ENCODE measurements at places on chromosomes 2 and 18.

- no peak for DNase-seq
Measured at GRCh38 chr2:120231564-120231973, 8.4 kb upstream of the TMEM185B start.

DNA sequence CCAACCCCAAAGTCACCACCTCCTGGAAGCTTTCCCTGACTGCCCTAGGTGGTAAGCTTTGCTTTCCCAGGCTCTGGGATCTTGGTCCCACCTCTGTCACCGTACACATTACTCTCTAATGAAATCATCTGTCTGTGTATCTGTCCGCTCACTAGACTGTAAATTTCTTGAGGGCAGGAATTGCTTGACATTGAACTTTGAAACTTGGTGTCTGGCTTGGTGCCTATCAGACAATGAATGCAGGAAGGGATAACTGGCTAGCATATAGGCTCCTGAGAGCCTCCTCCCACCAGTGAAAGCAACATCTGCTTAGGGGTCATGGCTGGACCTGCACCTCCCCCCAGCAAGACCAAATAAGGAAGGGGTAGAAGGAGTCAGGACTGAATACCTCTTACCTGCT is 155.7 kb downstream of the TNS1 start:
- DNase-seq, result no peak

DNA sequence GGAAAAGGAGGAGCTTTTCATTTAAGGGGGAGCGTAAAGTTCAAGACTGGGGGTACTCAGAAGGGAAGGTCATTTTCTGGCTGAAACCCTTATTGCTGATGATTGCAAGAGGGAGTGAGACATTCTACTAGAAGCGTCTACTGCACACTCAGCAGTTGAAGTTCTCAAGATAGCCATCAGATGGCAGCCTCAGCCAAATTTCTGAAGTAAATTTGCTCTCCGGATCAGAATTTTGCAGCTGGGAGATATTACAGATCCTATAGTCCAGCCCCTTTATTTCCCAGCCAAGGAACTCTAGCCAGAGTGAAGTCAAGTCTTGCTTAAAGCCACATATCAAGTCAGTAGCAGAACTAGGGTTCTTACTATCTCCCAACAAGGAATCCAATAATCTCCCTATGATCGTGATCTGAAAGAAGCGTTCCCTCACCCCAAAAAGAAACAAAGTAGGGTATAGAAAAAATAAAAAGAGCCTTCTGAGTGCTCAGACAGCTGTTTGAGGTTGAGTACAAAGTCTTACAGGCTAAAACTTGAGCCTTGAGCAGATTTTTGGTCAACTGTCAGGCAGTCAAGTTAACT is 24.0 kb downstream of the RAX start:
- no peak for DNase-seq

DNA sequence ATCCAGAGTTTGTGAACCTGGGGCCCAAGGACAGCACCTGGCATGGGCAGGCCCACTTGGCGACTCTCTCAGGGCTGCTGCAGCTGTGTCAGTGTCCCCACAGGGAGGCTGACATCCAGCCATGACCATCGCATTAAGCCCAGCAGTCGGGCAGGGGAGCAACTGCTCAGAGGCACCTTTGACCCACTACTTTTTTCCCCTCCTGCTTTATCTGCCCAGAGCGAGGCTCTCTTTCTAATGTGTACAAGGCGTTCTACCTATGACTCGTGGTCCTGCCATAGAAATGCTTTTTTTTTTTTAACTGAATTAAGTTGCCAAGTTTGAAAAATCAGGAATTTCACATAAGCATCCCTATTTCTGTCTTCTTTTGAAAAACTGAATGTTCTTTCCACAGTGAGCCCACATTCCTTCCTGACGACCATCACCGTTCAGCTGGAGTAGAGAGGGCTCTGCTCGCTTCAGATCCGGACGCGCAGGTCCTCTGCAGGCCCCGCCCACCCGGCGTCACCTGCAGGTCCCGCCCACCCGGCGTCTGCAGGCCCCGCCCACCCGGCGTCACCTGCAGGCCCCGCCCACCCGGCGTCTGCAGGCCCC is 403 bp upstream of the CLUL1 start:
- peak; percentile 28 for DNase-seq

DNA sequence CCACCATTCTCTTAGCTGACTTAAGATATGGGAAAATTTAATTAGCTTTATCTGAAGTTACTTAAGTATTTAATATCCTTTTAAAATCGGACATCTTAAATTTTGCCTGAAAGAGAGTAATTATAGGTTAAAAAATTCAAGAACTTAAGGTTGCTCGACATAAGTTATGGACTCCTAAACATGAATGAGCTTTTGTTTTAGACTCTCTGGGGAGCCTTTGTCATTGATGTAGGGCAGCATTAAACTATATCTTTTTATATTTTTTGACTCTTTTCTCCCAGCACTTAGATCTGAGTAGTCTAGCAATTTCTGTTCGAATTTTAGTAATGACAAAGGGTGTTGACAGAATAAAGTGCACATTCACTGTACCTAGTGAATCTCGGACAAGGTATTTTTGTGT is 4.7 kb downstream of the PHLPP1 start:
- no peak for DNase-seq

DNA sequence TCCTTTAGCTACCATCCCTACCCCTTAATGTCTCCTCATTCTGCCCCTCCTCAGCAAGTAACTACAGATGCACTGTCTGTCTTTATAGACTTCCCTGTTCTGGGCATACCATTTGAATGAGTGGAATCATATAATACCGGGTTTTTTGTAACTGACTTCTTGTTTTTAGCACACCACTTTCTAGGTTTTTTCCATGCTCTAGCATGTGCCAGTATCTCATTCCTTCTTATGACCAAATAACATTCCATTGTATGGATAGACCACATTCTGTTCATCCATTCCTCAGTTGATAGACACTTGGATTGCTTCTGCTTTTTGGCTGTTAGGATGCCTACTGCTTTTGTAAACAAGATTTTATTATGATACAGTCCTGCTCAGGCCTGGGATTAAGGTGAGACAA is 154.7 kb downstream of the TSN start:
- no peak for DNase-seq

DNA sequence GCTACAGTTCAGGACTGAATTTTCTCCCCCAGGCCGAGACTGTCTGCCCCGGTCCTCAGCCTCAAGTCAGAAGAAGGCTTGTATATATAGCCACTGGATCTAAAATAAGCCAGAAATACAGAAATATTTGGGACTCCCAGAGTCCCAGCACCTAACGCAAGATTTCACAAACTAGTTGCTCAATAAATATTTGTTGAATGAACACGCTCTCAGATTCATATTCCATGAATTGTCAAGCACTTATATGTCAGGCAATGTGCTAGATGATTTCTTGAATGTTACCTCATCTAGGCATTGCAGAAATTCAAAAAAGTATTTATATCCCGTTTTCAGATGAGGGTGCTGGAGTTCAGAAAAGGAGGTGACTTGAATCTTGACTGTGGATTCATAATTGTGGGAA is 163.7 kb upstream of the KLHL29 start:
- no peak for DNase-seq

DNA sequence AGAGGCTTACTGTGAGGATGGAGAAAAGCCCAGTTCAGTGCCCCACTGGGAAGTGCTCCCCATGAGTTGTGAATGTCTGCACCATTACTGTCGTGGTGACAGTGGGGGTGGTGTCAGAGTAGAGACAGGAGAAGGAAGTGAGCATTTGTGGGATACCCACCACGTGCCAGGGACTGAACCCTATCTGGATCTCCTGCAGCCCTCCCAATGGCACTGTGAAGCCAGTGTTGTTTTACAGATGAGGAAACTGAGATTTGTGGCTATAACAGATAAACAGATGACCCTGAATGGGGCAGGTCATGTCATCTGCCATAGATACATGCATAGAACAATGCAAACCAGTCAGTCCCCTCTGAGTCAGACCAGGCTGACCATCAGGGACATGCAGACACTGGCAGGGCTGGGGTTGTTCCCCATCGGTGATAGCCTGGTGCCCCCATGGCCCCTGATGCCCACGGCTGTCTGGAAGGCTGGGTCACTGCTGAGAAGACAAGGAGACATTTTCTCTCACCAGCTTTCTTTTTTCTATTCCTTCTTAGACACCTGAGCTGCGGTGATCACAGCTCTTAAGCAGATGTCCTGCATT is 60.8 kb downstream of the EMILIN2 start:
- DNase-seq, result no peak

- DNase-seq, result no peak
Measured at GRCh38 chr2:27270670-27271069, 4.6 kb upstream of the DNAJC5G start.

- no peak for DNase-seq
Measured at GRCh38 chr2:11839916-11840315, 93.5 kb downstream of the LPIN1 start.

- no peak for DNase-seq
Measured at GRCh38 chr18:28113271-28114029, 63.5 kb downstream of the CDH2 start.

DNA sequence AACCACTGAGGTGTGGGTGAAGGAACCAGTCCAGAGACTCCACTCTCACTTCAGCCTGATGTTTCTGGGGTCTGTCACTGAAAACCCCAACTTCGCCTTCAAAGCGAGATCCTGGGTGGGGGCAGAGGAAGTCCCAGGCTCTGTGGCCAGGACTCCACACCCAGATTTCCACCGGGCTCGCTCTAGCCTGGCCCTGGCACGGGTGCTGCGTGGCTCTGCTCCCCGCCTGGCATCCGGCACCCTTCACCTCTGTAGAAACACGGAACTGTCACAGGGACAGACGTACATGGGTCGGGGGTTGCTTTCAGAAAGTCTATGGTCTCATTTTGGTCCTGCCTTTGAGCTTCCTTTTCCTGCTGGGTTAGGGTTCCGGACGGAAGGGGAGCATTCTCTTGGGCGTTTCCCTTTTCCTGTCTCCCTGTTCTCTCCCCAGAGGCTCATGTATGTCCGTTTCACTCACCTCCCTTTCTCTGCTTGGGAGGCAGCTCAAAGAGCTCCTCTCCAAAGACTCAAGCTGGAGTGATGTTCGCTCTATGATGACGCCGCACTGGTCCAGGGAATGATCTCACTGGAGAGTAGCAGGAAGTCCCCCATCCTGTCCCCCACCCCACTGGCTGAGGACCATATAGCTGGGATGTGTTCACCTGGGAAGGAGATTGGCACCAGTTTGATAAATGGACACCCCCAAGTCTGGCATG is 41.5 kb downstream of the ODC1 start:
- DNase-seq, result no peak

- no peak for DNase-seq
Measured at GRCh38 chr18:12005538-12006487, 24.5 kb downstream of the IMPA2 start.

GRCh38 chr18:7957297-7957696 is 390.2 kb downstream of the PTPRM start:
- DNase-seq, result no peak

DNA sequence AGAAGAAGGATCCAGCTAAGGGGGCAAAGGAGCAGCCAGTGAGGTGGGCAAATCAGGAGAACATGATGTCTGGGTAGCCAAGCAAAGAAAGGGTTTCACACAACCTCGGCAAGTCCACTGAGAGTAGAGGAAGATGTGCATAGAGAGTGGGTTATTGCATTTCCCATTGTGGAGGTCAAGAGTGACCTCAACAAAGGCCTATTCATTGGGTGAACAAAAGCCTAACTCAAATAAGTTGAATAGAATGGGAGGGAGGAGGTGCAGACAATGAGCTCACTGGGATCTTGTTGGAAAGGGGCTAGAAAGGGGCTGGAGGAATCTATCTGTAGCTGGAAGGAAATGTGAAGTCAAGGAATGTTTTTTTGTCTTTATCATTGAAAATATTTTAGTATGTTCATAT is 14.0 kb upstream of the PDCL3 start:
- DNase-seq, result no peak

DNA sequence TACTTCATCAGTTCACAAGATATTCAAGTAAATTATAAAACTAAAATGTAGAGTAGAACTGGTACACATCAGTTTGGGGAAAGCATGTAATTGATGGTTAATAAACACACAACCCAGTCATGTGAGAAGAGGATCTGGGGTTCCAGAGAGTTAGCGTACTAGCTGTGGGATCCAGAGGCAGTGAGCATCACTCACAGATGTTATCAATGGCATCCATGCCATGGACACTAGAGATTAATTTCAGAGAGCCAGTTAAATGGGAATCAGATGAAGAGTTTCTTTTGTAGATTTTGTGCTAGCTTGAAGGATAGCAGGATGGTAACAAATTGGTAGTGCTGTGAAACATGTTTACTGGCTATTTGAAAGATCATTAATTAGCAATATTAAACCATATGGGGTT is 21.8 kb upstream of the CCDC68 start:
- DNase-seq, result no peak

GRCh38 chr2:171086352-171087290 is 74.1 kb downstream of the TLK1 start:
- DNase-seq, result no peak

DNA sequence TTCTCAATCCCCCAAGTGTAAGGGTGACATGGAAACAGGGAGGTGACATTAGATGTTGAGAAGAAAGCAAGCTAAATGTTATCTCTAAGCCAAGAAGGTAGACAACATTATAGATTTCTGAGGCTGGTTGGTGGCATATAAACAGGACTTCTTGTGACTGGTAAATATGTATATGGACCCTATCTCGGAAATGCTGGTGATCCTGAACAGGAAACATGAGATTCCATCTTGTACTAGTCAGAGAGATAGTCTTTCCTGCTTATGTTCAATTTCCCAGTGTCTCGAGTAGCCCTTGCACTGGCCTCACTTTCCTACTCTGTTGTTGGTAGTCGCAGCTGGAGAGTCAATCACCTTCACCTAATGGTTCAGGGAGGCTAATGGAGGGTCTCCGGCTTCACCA is 26.8 kb downstream of the MOGAT1 start:
- DNase-seq, result no peak

GRCh38 chr2:181362561-181362960 is 94.6 kb upstream of the ITGA4 start:
- no peak for DNase-seq

- no peak for DNase-seq
Measured at GRCh38 chr2:187855689-187856088, 301.5 kb upstream of the TFPI start.

DNA sequence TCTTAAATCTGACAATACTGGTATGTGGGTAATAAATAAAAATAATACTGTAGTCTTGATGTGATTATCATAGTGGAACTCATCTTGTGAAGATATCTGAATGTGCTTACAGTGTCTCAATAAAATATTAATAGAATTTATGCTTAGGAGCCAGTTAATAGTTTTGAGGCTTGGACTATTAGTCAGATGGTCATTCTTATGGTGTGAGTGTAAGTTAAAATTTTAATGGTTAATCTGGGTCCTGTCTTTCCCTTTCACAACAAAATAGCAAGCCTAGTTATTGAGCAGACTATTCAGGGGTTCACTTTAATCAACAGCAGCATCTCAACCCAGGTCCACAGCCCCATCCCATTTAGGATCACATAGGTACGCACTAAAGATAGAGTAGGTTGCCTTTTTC is 138.9 kb downstream of the HAUS1 start:
- no peak for DNase-seq

DNA sequence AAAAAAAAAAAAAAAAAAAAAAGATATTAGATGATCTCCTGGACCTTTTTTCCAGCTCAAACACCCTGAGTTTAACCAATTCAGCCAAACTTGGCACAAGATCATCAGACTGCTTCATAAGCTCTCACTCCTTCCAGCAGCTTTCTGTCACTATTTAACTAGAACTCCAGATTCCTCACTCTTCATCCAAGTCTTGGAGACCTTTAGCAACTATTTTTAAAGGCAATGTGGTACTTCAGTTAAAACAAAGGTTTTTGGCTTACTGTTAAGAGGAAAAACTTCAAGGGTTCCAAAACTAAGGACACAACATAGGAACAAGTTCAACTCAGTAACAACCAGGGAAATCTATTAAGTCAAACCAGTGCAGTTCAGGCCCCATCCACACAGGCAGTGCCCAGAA is 23.2 kb downstream of the LAMA1 start:
- no peak for DNase-seq

- DNase-seq, result no peak
Measured at GRCh38 chr2:85772841-85773491, 19.2 kb downstream of the ATOH8 start.

All from activated naive CD8-positive, alpha-beta T cell treated with anti-CD3 and anti-CD28 coated beads, Interleukin-2, amount 10 ng/mL, durations not matched to agents 7 days and 5 days (primary cell).